ENCODE measurements at places on chromosomes 6 and 20.

DNA sequence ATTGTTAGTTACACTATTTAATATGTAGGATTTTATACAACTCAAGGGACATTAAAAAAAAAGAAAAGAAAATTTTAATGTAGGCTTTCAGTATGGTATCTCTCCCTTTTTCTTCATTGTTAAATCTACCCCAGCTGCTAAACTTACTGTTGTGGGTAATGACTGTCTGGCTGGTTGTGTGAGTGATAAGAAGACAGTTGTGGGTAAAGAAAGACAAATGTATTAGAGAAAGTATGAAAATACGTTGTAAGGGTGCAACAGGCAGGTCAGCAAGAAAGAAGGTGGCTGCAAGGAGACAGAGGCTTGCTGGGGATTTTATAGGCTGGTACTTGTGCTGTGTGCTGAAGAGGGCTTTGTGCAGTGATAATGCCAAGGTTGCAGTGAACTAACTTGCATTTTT lies 91.4 kb upstream of the FOXO3 start:
- no peak for DNase-seq

DNA sequence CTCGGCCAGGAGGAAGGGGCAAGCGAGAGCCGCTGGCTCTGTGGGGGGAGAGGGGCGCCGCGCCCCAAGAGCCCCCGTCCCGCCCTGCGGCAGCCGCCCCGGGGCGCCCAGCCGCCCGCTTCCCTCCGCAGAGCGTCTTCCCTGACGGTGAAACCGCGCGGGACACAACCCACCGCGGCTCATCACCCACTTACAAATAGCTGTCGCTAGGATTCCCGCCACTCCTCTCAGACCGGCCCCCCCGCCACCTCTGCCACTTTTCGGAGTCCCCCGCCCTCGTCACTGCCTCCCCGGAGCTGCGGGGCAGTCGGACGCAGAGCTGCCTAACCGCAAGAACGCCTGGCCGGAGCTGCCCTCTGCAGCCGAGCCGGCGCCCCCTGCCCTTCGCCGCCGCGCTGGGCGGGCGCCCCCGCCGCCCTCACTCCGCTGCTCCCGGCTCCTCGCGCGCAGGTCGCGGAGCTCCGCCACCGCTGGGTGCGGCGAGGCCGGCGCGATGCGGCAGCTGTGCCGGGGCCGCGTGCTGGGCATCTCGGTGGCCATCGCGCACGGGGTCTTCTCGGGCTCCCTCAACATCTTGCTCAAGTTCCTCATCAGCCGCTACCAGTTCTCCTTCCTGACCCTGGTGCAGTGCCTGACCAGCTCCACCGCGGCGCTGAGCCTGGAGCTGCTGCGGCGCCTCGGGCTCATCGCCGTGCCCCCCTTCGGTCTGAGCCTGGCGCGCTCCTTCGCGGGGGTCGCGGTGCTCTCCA lies at the start of gene SLC35D3:
Gene SLC35D3, plus strand, starts transcription at position 366 of the 749 bp plus-strand sequence. Its CDS starts 128 bp downstream, at position 494.
- peak; percentile 43 for DNase-seq

GRCh38 chr20:4011226-4011975 lies 4.0 kb downstream of the RNF24 start:
- no peak for DNase-seq

DNA sequence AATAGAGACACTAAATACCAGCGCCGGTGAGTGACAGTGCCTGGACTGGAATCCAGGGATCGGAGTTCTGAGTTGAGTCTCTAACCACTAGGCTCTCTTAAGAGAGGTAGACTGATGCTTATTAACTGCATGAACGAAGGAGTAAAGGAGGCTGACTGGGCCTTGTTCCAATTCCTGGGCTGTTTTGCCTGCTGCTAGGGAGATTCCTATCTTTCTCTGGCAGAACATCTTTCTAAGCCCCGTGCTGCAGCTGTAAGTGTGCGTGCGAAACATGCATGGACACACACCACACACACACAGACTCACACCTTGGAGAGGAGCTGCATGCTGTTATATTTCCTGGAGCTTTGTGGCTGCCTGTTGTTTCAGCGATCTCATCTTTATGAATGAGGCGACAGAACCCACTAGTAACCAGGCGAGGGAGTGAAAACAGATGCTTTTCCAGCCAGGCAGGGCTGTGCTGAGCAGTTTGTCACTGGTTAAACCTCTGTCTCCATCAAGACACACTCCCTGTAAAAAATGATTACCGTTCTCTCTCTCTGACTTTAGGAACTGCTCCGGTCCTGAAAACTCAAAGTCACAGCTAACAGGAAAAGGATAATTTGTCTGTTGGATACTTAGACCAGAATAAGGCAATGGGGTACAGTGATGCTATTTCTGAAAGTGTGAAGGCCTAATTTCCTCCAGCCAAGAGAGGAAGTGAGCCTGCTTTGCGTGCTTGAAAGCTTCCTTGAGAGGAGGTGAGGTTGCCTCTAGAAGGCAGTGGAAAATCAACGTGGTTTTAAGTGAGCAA lies 157.4 kb upstream of the ZNF217 start:
- DNase-seq, result no peak

DNA sequence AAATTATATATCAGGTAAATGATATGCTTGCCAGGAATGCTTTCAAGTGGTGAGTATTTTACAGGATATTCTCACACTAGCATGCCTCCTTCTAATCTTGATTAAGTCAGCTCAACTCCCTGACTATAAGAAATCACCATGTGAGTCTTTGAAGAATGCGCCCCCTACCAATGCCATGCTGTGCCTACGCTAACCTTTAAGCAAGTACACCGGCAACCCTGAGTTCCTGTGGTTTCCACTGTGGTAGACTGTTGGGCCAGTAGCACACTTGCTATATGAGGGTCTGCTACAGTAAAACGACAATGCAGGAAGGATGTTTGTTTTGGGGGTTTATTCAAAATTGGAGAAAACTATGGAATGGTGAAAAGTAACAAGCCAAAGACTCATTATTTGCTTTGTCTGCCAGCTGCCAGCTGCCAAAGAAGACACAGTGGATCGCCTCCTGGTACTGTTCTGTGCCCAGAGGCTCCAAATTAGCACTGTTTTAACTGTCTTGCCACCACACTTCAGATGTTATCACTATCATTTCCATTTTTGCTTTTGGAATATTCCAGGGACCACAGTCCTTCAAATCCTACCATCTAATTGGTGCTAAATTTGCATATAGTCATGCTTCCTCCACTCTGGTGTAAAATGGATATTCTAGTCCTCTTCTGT lies 333.5 kb downstream of the RNGTT start:
- peak; percentile 49 for DNase-seq

DNA sequence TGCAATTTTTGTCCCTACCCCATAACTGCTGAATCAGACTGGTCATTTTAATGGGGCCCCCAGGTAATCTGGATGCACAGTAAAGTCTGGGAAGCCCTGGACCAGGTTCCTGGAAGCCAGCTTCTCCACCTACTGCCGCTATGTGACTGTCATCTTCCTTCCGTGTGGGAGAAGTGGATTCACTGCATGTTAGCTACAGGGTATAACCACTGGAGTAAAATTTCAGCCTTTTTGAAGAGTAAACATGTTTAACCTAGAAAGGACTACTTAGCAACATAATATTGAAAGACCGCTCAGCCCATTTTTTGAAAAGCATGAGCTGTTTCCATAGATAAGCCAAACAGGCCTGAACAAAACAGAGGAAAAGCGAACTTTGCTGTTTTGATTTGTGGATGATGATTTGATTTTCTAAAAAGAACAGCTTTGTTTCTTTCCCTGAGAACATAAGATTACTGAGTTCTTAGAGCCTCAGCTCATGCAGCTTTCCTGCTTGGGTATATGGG lies 208.1 kb downstream of the PLCB4 start:
- no peak for DNase-seq

GRCh38 chr6:56416247-56416646 lies 168.9 kb upstream of the COL21A1 start:
- no peak for DNase-seq

All from WTC11 (cell line).